ENCODE measurements at places on chromosomes 6 and 20.

- no peak for DNase-seq
Measured at GRCh38 chr6:113903666-113904330, 46.7 kb downstream of the MARCKS start.

- DNase-seq: no peak
Measured at GRCh38 chr6:90892271-90892670, 305.4 kb upstream of the MAP3K7 start.

DNA sequence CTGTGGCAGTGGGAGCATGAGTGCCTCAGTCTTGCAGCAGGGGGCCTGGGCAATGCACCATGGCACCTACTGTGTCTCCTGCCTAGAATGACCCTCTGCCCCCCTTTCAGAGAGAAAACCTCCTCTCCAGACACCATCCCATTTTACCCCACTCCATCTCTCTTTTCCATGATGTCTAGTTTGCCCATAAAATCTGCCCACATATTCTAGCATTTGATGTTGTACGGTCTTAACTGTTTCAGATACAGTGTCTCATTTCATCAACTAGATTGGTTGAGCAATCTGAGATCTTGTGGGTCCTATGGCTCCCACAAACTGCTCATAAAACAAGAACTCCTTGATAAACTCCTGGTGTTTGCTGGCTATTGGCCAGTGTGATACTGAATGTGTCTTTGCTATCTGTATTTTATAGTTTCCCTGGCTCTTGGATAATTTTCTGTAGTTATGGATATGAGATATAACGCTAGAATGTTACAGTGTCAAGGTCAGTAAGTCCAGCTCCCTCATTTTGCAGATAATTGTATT, 8.1 kb downstream of the PNPLA1 start:
- DNase-seq: no peak

- DNase-seq: peak; percentile 82
Measured at GRCh38 chr20:4160761-4161305, 145.5 kb upstream of the RNF24 start.

- no peak for DNase-seq
Measured at GRCh38 chr20:31713312-31714273, 9.1 kb downstream of the BCL2L1 start.

GRCh38 chr6:166173281-166173951, 5.8 kb upstream of the TBXT start:
- no peak for DNase-seq

- no peak for DNase-seq
Measured at GRCh38 chr20:50405915-50406609, 104.1 kb upstream of the PTPN1 start.

DNA sequence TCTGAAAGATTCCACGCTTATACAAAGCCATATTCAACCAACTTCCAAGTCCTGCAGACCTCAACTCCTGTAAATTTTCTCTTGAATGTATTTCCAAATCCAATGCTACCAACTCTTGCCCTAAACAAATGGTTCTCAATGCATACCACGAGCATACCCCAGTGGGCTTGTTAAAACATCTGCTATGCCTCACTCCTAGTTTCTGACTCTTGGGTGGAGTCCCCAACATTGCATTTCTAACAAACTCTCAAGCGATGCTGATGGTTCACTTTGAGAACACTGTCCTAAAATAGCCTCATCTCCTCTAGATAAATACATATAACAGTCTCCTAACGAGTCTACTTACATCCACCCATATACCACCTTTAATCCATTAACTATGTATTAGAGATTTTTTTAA, 7.3 kb downstream of the HBS1L start:
- DNase-seq: no peak

DNA sequence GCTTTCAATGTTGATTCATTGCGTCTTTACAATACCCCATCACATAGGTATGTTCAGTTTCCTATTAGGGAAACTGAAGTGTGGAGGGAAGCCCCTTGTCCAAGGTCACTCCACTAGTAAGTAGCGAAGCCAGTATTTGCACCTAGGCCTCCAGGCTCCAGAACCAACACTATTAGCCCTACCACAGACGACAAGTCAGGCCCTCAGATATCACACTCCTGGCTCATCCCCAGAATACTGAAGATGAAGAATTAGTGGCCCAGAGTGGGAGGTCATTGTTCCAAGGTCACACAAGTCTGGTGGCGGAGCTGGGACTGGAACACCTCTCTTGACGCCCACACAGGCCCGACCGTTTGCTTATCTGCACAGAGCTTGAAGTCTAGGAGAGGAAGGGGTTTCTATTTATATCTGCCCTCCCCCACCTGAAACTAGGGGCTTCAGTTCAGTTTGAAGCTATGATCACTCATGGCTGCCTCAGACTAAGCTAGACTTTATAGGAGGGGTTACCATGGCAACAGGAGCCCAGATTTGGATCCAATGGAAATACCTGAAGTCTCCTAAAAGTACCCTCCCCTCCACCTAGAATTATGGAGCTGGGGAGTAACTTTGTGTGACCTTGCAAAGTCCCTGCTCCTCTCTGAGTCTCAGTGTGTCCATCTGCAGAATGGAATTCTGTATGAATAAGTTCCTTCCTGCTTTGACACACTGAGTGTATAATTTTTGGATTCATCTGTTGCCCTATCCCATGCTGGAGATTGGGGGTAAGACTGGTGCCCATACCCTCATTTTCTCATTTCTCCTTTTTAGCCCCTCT, 2.2 kb downstream of the SNTA1 start:
- no peak for DNase-seq

GRCh38 chr20:25749649-25750048, 53.0 kb upstream of the ZNF337 start:
- DNase-seq: no peak

GRCh38 chr6:33297406-33297955, 1.3 kb downstream of the RGL2 start:
- peak; percentile 37 for DNase-seq

DNA sequence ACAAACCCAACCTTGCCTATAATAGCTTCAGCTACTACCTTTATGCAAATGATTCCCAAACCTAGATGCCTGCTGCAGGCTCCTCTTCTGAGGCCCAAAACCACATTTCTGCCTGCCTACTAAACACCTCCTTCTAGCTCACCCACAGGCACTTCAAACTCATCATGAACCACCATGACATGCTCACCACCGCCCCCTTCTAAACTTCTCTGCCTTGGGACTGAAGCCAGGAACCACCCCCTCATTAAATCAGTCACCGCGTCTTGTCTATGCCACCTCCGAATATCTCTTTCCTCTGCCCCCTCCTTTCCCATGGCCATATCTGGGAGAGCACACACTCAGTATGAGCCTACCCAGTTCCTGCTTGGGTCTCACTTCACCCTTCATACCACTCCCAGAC, 101.2 kb downstream of the SNAP25 start:
- DNase-seq: no peak

DNA sequence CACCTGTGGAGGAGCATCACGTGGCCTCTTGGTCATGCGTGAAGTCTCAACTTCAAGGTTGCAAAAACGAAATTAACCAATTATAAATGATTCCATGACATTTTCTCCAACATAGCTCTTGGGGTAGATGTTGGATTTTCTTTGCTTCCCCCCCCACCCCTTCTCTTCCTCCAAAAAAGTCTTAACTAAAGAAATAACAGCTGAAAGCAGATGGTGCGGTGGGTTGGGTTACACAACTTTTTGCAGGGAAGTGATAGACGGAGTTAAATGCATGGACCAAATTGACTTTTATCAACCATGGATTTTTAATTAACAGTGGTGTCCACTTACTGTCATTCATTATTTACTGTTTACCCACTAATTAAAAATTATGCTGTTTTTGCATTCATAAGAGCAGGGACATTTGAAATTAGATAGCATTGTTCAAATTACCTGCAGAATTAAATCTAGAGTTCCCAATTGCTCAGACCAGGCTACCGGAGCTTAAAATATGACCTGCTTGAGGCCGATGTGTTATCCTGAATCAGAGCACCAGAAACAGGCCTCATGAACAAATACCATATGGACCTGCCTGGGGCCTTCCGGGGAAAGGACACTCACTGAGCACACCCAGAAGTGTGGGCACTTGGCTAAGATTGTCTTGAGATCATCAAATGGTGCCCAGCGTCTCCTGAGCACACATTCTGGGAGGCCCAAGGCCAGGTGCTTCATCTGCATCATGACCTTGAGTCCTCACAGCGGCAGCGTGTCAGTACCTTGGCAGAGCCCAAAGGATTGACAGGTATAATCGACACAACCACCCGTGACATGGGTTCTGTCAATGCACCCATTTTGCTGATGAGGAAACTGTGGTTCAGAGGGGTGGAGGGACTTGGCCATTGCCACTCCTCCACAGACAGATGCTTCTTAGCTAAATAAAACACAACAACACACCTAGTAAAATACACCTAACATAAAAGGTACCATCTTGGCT, 41.5 kb downstream of the APCDD1L start:
- DNase-seq: no peak

DNA sequence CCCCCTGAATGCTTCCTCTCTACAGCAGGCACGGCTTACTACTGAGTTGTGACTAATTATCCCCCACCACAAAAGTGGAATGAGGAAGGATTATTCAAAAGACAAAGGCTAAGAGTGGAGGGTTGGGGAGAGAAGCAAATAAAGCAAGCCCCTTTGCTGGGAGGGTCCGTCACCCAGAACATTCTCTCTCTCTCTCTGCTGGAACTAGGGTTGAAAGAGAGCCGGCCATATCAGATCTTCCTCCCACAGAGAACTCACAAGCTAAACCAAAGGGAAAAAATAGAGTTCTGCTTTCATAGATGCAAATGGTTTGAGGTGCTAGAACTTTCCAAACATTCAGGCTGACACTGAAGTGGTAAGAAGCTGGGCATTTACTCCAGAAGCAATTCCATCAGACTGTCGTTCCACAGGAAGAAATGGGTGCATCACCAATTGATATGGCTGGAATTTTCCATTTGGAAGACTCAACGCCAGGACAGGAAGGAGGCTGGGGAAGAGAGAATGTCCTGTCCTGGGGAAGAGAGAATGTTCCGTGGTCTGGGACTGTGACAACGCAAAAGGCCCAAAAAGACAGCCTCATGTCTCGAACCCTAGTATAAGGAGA, 7.9 kb downstream of the ZMYND8 start:
- no peak for DNase-seq

GRCh38 chr6:56691286-56691595, 48.6 kb upstream of the DST start:
- no peak for DNase-seq

GRCh38 chr6:160247457-160247883, 11.2 kb downstream of the SLC22A2 start:
- DNase-seq: no peak

DNA sequence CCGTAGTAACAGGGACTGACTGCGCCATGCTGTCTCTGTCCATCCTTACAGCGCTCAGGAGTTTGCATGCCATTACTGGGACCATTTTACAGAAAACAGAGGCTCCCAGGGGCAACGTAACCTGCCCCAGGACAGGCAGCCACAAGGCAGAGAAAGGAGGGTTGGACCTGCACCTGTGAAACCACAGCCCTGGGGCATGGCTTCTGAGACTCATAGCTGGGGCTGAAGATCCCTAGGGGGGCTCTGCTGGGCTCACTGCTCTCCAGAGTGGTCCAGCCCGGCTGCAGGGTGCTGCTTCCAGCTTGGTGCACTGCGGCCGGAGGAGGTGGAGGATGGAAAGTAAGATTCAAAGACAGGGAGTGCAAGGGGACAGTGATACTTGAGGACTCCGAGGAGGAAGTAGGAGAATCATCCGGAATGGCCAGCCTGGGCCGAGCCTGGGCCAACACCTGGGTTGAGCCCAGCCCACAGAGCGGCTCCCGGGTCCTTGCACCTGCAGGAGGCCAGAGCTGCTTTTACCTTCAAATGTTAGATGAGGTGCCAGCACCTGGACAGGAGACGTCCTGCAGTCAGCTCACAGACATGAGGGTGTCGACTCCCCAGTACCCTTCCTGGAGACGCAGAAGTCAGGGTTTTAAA, 183.2 kb downstream of the CDH4 start:
- no peak for DNase-seq

- no peak for DNase-seq
Measured at GRCh38 chr20:60977901-60978300, 274.2 kb upstream of the CDH4 start.

GRCh38 chr6:163192591-163192990, 221.9 kb upstream of the QKI start:
- no peak for DNase-seq

DNA sequence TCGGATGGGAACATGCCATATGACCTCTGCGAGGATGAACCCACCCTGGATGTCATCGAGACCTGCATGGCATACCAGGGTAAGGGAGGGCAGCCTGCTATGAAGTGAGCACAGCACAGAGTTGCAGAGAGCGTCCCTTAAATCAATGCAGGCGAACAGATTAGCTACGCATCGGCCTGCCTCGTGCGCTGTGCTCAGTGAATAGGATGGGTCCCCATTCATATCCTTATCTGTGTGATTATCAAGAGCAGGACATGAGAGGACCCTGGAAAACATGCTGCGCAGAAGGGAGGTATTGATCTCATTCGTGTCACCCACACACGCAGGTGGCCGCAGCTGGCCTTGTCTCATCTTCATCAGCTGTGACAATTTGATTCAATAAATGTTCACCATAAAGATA, 25.6 kb upstream of the FAM83D start:
- DNase-seq: no peak

GRCh38 chr6:30776390-30777154, 32.2 kb upstream of the IER3 start:
- DNase-seq: no peak

DNA sequence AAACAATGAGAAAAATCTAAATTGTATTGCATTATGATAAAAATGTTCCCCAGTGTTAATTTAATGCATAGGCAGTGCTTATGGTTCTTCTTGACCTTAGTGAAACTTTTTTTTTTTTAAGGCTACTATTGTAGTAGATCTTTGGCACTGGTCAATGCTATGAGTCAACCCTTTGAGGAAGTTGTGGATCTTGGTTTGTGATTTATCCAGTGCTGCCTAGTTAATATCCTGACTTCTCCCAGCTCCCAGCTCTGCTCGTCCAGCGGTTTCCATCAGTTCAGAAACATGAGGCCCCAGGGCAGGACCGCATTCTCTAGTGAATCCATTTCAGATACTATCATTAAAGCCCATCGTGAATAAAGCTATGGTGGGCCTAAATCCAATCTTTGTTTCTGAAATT, 364.5 kb upstream of the JARID2 start:
- DNase-seq: no peak

- DNase-seq: peak; percentile 90
Measured at GRCh38 chr6:41705996-41706835, 29.2 kb downstream of the TFEB start.

DNA sequence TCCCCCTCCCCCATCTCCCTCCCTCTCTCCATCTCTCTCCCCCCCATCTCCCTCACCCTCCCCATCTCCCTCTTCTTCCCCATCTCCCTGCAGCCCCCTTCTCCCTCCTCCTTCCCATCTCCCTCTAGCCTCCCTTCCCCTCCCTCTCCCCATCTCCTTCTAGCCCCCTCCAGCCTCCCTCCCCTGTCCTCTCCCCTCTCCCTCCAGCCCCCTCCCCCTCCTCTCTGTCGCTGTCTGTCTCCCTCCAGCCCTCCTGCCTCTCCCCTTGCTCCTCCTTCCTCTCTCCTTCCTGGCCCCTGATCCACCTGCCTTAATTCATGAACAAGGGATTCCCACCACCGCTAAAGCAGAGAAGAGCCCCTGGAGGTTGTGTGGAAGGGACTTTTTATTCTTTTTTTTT, 26.9 kb upstream of the CHMP4B start:
- no peak for DNase-seq

Data from activated CD4-positive, alpha-beta T cell treated with anti-CD3 and anti-CD28 coated beads for 36 hours (primary cell).